Forelimb muscle (tissue), 1 donor: ENCODE measurements at places on chromosomes 6 and 20. TPM values are rescaled to one million over a fixed set of nuclear protein-coding genes. Genes with fewer than 3 reads are reported as not detected.

DNA sequence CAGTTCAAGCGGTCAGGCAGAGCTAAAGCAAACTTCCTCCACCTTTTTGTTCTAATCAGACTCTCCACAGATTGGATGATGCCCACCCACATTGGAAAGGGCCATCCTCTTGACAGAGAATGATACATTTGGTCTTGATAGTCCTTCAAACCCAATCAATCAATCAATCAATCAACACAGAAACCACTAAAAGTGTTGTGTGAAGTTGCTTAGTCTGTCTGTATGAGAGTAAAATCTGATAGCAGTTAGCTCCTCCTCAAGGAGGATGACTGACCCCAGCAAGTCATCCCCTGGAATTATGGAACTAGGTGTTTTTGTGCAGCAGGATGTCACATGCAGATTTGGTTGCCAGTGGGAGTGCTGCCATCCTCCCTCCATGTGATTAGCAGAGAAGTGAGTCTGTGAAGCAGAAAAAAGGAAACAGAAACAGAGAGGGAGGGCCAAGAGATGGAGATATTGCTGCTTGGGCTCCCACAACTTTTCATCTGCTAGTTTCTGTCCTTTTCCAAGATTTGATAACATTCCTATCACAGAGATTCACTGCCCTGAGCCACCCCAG lies 32.0 kb upstream of the SSTR4 start:
- DNase-seq = no peak

DNA sequence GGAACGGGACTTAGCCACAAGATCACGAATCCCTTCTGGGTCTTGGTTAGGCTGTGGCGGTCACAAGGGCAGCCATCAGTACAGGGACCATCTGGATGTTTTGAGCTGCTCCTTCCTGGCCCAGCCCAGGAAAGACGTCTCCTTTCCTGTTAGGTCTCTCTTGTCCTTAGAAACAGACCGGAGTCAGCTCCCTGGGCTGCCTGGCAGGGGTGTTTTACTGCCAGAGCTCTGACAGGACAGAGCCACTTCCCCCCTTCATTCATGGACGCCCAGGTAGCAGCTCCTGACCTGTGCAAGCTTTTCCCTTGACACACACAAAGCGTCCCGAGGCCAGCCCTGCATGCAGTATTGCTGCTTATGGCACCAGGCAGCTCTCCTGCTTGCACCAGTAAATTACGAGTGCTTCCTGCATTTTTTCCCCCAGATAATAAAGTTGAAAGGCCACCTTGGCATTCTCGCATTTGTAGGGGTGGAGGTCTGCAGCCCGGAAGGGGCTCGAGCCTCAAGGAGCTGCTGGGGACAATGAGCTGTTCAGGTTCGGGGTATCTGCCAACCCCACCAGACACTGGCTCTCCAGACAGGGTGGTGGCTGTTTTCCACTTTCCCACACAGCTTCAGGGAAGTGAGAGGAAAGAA lies 87.4 kb downstream of the NOL4L start:
- no peak for DNase-seq

DNA sequence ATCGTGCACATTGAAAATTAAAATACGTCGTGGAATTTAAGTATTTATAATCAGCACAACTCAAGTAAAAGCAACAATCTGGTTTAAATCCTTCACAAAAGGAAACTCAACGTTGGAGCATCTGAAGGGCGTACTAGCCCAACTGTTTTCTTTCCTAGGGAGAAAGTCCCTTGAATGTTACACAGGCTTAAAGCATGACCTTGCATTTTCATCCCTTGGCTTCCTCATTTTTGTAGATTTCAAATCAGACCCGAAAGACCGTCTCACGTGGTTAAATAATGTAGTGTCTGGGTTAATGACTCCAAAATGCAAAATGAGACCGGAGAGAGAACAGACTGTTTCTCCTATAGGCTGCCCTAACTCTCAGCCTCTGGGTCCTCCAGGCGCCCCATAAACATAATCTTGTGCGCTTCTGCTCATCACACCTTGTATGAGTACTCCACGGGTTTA lies 249.2 kb upstream of the RREB1 start:
- DNase-seq = no peak

DNA sequence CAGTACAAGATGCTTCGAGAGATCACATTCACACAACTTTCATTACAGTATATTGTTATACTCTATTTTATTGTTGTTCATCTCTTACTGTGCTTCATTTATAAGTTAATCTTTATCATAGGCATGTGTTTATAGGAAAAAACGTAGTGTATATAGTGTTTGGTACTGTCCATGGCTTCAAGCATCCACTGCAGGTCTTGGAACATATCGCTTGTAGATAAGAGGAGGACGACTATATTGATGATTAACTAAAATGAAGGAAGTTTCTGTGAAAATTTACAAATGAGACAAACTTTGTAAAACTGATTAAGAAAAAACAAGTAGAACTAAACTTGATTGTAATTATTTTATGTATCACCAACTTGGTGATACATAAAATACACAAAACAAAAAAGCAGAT lies 98.5 kb downstream of the QKI start:
- no peak for DNase-seq

The IBTK gene
- polyA plus RNA-seq = 34.0 TPM

DNA sequence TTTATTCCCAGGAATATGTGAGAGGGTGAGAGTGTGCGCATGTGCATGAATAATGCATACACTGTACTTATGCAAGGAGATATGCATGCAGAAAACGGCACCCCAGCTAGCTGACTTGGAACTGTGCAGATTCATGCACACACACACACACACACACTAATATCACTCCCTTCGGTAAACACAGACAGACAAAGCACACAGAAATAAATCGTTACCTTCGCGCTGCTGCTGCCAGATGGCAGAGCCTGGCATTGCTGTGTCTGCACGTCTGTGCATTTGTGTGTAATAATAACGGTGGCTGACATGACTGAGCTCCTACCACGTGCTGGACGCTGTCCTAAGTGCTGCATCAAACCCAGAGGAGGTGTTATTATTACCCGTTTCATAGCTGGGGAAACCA lies 36.8 kb downstream of the PREX1 start:
- DNase-seq = no peak

DNA sequence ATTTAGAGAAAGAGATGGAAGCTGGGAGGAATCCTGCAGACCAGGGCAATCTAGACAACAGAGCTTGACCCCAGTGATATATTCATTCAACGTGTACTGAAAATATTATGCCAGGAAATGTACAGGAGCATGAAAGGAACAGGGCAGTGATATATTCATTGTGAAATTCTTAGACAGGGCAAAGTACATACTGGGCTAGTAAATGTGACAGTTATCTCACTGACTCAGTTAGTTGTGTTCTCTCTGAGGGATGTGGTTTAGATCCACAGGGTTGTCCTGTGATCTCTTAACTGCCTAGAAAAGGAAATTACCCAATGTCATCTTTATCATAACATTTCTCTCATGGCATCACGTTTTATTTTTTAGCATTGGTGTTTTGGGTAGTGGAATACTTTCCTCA lies 891.3 kb downstream of the EYS start:
- no peak for DNase-seq

GRCh38 chr20:31643522-31643921 lies 5.8 kb downstream of the COX4I2 start:
- no peak for DNase-seq

- no peak for DNase-seq
Measured at GRCh38 chr6:29651413-29652197, 5.3 kb upstream of the MOG start.

DNA sequence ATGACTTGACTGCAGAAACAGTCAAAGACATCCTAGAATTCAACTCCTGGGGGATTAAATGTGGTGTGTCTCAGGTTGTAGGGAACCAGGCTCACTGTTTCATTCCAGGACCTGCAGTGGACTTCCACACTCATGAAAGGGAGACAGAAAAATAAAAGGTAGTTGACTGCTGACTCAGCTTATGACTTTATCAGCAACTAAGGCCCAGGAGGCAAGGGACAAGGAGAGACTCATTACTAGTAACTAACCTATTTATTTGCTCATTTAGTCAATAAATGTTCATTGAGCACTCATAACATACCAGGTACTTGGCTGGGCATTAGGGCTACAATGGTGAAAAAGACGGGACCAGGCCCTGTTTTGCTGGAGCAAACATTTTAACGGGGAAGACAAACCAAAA lies 2.9 kb downstream of the ZSCAN31 start:
- no peak for DNase-seq

- no peak for DNase-seq
Measured at GRCh38 chr6:24911796-24912382, 23.9 kb downstream of the RIPOR2 start.

The SCRT2 gene
- polyA plus RNA-seq = not detected

The ABCF1 gene
- polyA plus RNA-seq = 46.5 TPM

GRCh38 chr20:53408691-53409446 lies 184.8 kb downstream of the ZNF217 start:
- no peak for DNase-seq

The PROCR gene
- polyA plus RNA-seq = 35.5 TPM

The PRL gene
- polyA plus RNA-seq = 0.76 TPM

The PNPLA1 gene
- 0.06 TPM for polyA plus RNA-seq

GRCh38 chr20:13692802-13693736 lies 54.3 kb upstream of the TASP1 start:
- DNase-seq = no peak

GRCh38 chr6:74742793-74743508 lies 462.9 kb downstream of the COL12A1 start:
- no peak for DNase-seq

The GTSF1L gene
- polyA plus RNA-seq = not detected

The HINT3 gene
- polyA plus RNA-seq = 30.0 TPM

GRCh38 chr6:1601158-1602048 lies 8.3 kb upstream of the FOXC1 start:
- DNase-seq = no peak

DNA sequence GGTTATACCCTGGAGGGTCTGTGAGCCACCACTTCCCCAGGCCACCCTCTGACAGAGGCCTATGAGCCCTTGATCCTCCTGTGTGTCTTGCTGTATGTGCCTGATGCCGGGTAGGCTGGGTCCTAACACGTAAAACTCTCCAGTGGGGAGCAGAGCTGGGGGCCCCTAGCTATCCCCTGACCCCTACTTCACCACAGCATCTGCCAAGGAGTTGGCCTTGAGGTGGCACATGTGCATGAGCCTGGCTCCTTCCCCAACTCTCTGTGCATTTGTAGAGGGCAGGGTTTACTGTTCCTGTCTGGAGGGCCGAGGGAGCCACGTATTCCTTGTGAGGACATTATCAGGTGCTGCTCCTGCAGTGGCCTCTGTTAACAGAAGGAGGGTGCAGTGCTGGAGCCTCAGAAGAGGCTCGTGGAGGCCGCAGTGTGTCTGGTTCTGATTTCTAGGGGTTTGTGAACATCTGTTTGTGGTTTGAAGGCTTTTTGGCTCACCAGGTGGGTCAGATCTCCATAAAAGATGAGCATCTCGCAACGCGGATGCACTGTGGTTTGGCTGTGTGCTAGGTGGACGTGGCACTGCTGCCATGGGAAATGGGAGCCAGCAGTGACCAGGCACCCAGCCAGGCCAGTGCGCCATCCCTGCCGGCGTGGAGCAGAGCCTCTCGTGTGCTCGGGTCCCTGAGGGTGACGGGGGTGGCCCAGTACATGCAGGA lies 152.1 kb downstream of the DTNBP1 start:
- DNase-seq = no peak

DNA sequence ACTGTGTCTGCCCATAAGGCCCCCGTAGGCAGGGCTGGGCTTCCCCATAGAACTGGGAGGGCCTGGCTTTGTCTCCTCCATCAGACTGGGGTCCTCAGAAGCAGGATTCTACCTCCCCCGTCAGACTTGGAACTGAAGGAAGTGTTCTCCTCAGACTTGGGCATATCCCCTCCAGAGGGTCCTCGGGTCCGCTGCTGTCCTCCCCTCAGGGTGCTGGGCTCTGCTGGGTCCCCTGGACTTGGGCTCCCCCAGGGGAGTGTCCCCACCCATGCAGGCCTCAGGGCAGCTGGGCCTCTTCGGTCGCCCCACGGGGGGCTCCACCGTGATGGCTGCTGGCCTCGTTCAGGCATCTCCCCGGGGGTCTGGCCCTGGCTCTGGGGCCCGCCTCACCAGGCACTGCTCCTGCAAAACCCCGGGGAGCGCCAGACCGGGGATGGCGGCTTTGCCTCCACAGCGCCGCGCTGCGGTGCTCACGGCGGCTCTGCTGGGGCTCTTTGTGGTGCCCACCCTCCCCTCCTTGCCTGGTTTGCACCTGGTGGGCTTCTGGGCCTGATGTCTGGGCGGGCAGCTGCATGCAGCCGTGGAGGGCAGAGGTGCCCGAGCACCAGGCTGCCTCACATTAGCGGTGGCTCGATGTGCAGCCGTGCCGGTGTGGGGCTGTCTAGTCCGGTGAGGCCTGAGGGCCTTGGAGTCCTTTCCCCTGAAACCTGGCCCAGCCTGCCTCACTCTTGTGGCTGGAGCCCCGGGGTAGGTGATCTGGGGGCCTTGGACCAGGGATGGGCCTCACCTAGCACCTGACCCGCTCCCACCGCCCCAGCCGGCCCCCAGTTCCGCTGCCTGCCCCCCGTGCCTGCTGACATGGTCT lies 13.9 kb downstream of the COL20A1 start:
- DNase-seq = no peak

GRCh38 chr6:16921399-16922110 lies 160.3 kb upstream of the ATXN1 start:
- DNase-seq = no peak
